ENCODE measurements at places on chromosomes 5 and 9.

DNA sequence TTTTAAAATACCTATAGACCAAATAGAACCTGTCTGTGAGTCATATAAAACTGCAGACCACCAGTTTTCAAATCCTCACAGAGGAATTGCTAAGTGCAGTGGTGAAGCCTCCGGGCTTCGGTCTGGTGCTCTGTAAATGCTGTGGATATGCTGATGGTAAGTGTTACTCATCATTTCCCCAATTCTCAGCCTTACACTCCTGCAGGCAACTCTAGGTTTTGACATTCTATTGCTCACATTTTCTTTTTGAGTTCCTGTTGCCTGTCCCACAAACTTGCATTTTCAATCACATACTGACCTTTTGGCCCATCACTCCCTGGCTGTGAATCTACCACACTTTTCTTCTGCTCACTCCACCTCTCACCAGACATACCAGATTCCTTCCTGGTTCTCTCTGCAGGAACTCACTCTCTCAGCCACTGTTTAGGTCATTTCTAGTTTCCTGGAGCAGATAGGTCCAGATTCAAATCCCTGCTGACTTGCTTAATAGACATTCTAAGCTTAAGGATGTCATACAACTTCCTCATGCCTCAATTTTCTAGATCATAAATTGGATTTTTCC lies 192.9 kb downstream of the RAB3C start:
- DNase-seq = no peak

DNA sequence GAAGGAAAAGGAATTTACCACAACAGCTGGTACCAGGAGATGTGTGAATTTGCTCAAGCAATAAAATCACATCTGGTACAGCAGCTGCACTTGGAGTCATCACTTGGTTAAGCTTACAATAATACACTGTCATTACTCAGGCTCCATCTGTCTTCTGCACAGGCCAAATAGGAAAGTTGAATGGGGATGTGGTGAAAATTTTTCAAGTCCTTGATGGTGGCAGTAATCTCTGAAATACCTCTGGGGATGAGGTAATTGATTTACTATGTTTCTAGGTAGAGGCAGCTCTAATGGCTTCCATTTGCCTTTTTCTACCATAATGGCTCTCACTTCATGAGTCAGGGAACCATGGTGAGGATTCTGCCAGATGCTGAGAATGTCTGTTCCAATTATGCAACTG lies 206.8 kb upstream of the ATP10B start:
- DNase-seq = no peak

DNA sequence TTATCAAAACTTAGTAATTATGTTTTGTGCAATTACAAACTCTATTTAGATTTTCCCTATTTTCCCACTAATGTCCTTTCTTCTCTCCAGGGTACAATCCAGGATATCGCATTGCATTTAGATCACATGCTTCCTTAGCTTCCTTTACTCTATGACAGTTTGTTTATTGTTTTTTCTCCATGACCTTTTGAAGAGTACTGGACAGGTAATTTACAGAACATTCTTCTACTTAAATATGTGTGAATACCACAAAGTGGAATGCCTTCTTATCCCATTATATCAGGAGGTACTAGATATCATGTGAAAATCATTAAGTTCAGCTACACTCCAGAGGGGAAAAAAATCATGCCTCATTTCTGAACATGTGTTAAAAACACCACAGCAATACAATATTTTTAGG lies 776.6 kb upstream of the CDH9 start:
- no peak for DNase-seq

- no peak for DNase-seq
Measured at GRCh38 chr5:6448622-6449464, at the start of gene UBE2QL1. Gene UBE2QL1, plus strand, starts transcription at chr5:6448859. Its CDS starts 35 bp downstream, at chr5:6448894.

- DNase-seq = no peak
Measured at GRCh38 chr5:77145666-77146065, 58.6 kb upstream of the ZBED3 start.

- DNase-seq = no peak
Measured at GRCh38 chr9:82152181-82152580, 163.6 kb downstream of the SPATA31D1 start.

DNA sequence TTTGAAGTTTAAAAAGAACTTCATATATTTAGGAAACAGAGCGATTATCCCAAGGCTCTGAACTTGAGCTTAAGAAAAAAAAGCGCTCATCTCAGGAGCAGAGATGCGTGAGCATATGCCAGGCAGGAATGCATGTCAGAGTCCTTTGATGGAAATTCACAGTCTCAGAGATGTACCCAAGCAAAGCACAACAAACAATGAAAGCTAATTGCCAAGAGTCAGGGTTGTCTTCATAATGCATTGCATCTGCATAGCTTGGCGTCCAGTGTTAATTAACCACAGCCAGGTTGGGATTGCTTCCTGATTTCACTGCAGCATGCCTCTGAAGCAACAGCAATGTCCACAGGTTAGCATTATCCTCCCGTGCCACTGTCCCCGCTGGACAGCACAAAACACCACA lies 907.0 kb upstream of the DMAC1 start:
- DNase-seq = no peak

- no peak for DNase-seq
Measured at GRCh38 chr9:36078051-36078450, 41.3 kb downstream of the RECK start.

- DNase-seq = no peak
Measured at GRCh38 chr5:34538026-34538672, 118.0 kb upstream of the RAI14 start.

DNA sequence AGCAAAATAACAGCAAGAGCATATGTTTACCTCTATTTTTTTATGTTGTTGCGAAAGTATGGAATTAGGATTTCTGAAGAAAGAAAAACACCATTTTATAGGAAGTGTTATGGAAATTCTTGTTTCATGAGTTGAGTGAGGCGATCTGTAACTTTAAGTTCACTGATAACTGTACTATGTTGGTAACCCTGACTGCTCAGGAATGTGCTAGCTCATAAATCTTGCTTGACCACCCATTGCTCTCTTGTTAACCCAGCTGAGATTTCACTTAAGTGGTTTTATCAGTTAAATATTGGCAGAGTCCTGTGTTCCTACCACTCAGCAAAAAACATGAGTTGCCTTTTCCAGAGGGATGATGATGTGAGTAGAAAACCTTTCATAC lies 91.1 kb upstream of the STARD4 start:
- DNase-seq = no peak

GRCh38 chr5:57332361-57332760 lies 150.2 kb downstream of the ACTBL2 start:
- no peak for DNase-seq

GRCh38 chr5:88821161-88821560 lies 61.8 kb downstream of the MEF2C start:
- no peak for DNase-seq

DNA sequence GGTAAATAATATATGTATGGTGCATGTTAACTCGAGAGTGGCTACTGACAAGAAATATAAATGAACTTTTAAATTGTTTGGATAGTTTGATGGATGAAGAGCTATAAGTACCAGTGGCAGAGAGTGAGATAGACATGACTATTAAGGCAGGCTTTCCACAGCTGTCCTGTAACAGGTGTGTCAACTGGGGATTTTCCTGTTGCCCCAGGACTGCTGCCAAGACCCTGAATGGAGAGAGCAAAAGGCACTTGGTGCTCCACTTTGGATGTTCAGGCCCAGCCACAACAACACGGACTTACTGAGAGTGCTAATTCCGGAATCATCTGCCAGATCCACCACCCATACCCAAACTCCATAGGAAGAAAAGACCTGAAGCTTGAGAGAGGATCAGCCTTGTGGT lies 215.1 kb downstream of the SEC61B start:
- DNase-seq = no peak

- no peak for DNase-seq
Measured at GRCh38 chr5:33662722-33663427, 222.1 kb downstream of the TARS1 start.

DNA sequence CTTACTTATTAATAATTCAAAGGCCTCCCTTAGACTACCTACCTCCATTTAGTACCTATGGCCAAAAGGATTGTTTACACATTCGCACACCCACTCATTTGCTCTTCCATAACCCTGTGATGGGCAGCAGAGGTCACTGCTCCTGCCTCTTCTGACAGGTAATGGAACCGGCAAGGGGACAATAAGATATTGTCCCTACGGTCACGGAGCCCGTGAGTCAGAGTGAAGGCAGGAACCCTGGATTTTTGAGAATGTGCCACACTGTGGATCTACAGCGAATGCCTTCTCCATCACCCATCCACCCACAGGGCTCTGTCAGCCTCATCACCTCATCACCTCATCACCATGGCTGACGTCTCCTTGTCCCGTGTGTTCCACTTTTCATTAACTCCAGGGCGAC lies 132.3 kb downstream of the MYO10 start:
- no peak for DNase-seq

DNA sequence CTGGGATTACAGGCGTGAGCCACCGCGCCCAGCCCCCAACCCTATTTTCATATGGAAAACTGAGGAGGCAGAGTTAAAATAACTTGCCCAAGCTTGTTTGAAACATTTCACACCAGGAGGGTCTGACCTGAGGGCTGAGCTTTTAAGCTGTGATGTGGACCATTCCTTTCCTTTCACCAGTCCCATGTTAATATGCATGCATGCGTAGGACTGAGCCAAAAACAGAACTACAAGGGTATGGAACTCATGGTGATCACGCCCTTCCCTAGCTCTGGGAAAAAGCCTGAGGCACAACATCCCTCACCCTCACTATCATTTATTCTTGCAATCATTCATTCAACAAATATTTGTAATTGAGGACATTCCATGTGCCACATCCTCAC lies 87.4 kb upstream of the FAM169A start:
- DNase-seq = no peak

GRCh38 chr9:75939536-75940111 lies 49.2 kb downstream of the PCSK5 start:
- DNase-seq = no peak

DNA sequence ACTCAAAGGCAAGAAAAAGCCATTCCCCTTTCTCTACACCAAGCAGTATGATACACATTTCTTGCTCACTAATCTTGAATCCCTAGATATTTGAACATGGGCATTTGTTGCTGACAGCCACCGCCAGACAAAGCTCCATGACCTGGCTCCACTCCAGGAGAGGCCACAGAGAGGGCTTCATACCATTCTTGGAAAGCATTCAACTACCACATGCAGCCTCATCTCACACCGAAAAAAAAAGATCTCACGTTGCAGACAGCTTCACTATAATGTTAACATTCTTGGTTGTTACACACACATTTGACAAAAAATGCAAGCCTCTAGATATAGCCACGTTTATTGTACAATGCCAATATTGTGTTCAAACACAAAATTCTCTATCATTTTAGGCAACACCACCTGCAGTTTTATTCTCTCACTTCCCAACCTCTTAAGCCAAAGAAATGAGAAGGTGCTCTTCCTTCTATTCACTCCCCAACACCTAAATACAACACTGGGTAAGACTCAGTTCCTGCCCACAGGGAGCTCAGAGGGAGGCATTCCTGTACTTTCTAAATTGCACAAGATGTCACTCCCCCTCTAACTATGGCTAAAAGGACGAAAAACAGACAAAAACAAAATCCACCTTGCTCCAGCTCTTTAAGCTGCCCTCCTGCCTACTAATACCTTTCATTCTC lies 222.4 kb downstream of the TSSK1B start:
- DNase-seq = no peak

DNA sequence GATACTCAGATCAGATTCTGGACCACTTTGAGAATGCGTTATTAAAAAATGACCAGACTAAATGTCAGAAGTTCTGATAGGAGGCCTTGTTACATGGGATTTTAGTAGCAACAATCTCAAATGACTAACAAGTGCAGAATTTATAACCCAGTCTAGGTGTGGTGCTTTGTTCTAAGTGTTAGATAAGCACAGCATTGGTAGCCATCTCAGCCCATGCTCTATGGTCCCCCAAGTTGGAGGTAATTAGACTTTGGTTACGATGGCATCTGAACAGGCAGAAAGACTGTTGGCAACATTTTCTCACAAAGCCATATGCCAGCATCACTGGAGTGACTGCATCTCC lies 140.4 kb upstream of the RPS23 start:
- DNase-seq = no peak

GRCh38 chr5:80041527-80041926 lies 6.4 kb downstream of the THBS4 start:
- no peak for DNase-seq

GRCh38 chr5:76479973-76480667 lies 77.0 kb downstream of the IQGAP2 start:
- no peak for DNase-seq

Measured in iPS DF 19.7 (cell line).